Activated T-helper 1 cell treated with Interleukin-2 at 50 U/mL for 16 hours (primary cell): ENCODE measurements at places on chromosomes 2 and 18.

DNA sequence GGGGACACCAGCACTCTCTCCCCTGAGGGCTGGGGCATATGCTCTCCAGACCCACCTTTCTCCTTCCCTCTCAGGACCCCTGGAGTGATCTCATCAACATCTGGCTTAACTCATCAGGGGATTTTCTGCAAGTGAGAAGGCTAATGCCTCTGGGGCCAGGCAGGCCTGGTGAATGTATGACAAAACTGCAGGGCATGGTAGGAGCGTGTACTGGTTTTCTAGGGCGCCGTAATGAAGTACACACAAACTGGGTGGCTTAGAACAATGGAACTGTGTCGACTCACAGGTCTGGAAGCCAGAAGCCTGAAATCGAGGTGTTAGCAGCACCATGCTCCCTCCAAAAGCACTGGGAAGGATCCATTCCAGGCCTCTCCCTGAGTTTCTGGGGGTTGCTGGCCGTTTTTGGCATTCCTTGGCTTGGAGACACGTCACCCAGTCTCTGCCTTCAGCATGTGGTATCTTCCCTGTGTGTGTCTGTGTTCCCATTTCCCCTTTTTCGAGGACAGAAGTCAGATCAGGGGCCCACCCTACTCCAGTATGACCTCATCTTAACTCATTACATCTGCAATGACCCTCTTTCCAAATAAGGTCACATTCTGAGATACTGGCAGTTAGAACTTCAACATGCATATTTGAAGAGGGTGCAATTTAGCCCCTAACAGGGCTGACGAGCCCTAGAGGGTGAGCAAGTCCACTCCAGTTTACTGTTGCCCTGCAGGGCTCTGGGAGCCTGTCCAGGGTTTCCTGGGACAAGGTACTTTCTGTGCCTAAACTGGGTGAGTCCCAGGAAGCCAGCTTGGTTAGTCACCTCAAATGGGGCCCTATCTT, 45.5 kb upstream of the CAB39 start:
- no peak for DNase-seq

- no peak for DNase-seq
Observed at GRCh38 chr2:207258263-207258991, 92.7 kb upstream of the KLF7 start.

- no peak for DNase-seq
Observed at GRCh38 chr2:108345951-108346350, 31.8 kb upstream of the SULT1C4 start.

DNA sequence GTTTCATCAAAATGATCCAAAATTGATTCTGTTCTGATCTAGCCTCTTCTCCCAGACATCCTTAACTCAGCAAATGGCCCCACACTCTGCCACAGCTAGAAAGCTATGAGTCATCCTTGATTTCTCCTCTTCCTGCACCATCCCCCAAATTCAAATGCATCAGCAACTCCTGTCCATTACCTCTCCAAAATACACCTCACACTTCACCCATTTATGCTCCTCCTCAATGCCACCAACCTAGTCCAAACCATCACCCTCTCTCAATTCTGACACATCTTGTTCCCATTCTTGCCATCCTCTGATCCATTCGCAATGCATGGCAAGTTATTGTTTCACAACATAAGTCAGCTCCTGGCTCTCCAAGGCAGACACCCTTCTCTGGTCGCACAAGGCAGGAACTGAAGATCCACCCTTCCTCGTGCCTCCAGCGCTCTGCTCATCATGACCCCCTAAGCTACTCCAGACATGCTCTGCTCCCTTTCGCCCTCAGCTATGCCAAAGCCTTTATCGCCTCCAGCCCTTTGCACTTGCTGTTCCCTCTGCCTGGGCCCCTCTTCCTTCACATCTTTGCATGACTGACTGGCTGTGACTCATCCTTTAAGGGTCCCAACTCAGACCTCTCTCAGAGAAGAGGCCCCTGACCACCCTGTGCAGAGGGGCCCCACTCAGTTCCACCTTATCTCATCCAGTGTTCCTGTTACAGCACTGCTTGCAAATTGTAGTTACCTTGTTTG, 83.6 kb downstream of the MREG start:
- no peak for DNase-seq

DNA sequence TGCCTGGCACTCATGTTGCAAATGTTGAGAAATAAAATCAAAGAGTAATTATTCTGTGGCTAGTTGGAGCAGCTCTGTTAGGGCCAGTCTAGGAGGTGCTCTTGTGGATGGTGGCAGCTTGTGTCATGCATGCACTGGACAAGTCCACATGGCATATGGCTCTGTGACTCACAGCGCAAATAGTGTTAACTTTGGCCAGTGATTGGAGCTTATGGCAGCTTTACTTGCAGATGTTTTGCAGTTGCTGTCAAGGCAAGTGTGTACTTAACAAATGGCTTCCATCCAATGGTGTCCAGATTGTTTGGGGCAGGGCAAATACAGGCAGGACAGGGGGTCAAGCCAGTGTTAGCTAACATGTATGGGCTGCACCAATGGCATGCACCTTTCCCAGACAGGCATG, 26.1 kb upstream of the TMX3 start:
- DNase-seq, result no peak

DNA sequence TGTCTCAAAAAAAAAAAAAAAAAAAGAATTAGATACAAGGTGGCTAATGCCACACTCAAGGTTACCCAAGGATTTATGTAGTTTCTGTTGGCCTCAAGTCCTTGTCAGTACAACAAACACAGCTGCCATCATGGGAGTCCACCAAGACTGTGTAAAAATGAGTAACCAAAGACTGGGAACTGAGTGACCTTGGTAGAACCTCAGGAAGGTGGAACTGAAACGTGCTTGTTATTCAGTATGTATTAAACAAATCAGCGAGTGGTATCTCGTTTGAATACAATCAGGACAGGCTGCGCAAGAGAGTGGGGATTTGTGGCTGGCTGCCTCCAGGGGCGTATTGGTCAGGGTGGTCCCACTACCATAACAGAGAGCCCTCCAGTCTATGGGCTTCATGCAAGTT, 1.6 kb upstream of the SFTPB start:
- DNase-seq, result no peak

- DNase-seq, result no peak
Observed at GRCh38 chr2:120769787-120770120, 34.1 kb downstream of the GLI2 start.

DNA sequence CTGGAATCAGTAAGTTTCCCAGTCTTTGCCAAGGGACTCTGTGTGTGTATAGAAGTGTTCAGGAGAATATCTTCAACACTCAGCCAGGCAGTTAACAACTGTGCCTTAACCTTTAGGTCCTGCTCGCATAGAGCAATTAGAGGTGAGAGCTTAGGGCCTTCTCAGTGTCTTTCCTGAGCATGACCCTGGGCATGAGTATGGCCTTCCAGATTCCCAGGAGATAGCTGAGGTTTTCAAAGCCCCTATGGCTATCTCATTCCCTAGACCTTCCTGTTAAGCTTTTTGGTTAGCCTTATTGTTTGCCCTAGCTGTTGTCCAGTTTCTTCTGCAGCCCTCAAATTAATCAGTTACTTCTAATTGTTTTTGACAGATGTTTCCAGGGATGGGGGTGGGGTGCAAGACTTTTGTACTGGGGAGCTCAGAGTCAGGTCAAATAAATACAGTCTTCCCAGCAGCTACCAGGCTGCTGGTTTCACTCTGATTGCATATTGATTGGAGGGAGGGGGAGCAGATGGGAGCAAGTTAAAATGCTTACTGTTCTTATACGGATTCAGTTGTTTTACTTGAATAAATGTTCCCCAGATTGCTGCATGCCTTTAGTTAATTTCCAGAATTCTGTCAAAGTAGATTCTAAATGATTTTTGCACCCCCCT, 23.1 kb downstream of the PDK1 start:
- no peak for DNase-seq

GRCh38 chr2:213242653-213243052, 41.6 kb upstream of the SPAG16 start:
- DNase-seq, result no peak

DNA sequence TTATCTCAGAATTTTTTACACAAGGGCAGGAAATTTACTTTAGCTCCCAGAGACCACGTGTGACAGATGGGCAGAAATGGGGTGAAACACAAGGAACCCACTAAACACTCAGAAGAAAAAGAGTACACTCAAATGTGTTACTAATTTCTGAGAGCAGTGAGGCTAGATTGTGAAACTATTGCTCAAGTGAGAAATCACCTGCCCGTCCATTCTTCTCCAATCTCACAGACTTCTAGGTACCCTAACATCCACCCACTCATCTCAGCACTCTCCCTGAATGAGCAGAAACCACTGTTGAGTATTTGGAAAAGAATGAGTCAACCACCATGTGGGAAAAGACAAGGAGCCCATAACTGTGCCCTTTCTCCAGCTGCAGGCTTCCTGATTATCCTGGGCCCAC, 293.0 kb upstream of the CDH2 start:
- no peak for DNase-seq

DNA sequence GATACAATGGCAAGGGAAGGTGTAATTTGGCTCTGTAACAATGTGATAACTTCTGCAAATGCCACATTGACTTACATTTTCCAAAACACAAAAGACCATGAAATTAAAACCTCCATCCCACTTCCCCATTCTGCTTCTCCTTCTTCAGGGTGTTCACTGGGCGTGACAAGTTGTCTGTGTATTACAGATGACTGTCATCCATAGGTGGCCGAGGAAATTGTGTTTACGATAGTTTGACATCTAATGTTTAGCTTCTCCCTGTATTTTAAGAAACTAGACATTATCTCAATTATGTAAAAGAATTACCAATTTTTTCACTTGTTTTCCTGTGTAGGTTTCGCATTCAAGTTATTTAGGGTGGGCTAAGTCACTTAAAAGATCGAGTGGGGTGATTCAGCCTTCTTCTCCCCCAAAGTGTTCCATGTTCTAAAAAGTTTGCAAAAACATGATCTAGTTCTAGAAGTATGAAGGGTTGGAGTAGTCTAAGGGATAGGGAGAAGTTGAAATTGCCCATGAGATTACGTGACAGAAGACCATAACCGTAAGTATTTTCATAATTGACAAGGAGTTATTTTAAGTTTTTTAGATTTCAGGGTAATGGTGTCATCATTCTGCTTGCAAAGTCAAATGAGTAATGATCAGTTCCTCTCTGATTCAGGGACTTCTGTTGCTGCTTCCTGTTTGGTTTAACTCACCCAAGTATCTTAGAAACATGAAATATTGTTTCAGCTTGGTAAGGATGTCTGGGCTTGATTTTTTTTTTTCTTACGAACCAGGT, 25.2 kb upstream of the CYTIP start:
- DNase-seq, result no peak

DNA sequence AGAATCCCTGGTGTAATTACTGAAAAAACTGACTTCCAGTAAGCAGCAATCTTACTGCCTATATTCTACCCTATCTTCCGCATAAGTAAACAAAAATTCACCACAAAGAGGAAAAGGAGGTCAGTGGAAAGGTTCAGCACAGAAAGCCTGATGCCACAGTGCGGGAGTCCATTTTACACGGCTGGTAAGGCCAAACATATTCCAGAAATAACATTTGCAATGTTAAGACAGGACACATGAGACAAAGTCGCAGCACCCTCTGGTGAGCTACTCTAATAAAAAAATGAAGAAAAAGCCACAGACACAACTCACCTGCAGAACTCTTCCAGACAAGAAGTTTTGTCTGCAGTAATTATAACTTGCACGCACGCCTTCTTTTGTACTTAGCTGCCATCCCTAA, 40.6 kb downstream of the GEMIN6 start:
- DNase-seq, result no peak

DNA sequence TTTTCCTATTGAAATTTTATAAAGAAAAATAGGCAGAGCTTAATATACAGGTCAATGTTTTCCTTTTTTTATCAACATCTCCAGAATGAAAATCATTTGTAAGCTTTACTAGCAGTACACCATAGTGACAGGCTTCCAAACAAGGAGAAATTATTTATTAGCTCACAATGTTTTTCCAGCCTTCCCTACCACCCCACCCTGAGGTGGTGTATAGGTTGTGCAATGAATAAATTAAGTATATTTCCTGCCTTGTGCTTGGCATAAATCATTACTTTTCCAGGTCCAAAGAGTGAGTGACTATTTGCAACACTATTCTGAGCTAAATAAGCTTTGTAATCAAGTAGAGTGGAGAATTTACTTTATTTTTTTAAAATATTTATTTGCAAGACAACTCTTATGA, 876.2 kb upstream of the POU3F3 start:
- no peak for DNase-seq

GRCh38 chr2:18959952-18960717, 370.8 kb upstream of the NT5C1B start:
- DNase-seq, result no peak

DNA sequence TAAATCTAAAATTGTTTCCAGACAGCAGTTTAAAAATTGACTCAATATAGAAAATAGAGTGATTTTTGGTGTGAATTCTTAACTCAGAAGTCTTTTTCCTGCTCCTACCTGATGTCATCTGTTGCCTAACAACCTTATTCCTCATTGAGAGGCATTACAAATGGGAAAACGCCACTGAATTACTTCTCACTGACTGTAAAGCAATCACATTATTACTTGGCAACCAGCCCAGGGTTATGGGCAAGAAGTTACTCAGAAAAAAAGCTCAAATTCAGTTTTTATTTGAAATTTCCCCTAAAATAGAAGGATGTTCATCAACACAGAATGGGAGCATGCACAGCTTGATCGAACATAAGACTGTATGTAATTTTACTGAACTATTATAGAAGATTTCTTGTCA, 201.8 kb upstream of the GULP1 start:
- no peak for DNase-seq

- no peak for DNase-seq
Observed at GRCh38 chr18:49238433-49239042, 221.9 kb downstream of the DYM start.

- no peak for DNase-seq
Observed at GRCh38 chr2:88081924-88082608, 14.4 kb downstream of the SMYD1 start.
